Right lobe of liver (tissue), 6 donors: ENCODE measurements at places on chromosomes 1 and 21. TPM values are rescaled to one million over a fixed set of nuclear protein-coding genes. Genes with fewer than 3 reads are reported as not detected.

- no peak for DNase-seq
Measured at GRCh38 chr1:32273391-32274208, 18.3 kb upstream of the HDAC1 start.

GRCh38 chr1:68197461-68197860 is 34.9 kb downstream of the WLS start:
- no peak for DNase-seq

The GPR37L1 gene
- total RNA-seq, result not detected

The TMEM125 gene
- 0.27 TPM for total RNA-seq
